ENCODE measurements at places on chromosomes 3 and 15.

- DNase-seq: no peak
These were observed 178.8 kb upstream of the STAC start for GRCh38 chr3:36201546-36201945.

DNA sequence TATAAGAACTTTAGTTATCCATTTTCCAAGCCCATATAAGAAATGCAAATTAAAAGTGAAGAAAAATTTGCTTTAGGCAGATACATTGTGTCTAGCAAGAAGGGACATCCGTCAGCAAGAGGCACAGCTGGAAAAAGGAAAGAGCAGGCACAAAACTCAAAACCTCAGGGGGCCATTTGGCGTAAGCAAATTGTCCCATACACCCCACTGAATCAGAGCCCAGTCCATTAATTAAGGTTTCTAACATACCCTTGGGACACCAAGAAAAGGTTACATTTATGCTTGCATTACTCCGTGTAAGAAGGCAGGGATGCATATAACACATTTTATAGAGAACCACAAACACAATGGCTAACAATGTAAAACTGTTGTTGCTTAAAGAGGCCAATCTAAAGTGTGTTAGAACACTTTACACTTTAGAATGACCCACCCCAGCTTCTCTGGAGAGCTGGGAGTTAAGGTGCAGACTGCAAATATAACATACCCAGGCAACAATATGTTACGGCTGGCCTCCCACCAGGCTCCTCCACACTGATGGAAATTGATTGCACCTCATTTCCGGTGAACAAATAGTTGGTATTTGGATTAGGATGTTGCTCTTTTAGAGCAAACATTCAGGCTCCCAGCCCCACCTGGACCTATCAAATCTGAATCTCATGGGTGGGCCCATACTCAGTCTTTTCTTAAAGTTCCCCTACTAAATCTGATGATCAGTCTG is 23.2 kb downstream of the SEMA5B start:
- DNase-seq: no peak

GRCh38 chr3:177802151-177802900 is 605.0 kb upstream of the TBL1XR1 start:
- DNase-seq: no peak

DNA sequence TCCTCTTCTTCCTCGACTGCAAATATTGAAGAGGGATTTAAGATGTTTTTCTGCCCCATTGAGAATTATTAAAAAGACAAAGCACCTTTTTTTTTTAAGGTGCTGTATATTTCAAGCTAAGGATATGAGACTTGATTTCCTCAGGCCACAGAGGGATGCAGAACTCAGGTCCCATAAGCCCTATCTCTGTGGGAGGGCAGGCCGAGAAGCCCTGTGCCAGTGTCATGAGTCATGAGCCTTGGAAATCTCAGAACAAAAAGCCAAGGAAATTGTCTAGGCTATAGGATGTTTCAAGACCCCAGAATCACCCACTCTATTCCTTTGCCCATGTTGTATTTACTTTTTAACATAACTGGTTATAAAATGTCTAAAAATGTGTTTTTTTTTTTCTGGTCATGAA is 7.3 kb downstream of the ESYT3 start:
- no peak for DNase-seq

DNA sequence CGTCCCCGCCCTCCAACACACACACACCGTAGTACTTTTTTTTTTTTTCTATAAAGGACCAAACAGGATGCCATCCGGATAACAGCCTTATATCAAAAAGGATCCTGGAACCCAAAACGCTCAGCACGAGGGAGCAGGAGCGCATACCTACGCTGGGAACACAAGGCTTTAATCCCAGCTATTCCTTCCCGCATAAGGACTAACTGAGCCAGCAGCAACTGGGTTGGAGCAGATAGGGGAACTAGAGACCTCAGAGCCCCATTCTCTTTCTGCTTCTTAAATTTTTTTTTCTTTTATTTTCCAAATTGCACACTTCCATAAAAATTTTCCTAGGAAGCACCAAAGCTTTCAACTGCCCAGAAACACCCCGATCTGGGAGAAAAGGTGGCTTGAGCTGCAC is 1.3 kb downstream of the TRANK1 start:
- DNase-seq: no peak

DNA sequence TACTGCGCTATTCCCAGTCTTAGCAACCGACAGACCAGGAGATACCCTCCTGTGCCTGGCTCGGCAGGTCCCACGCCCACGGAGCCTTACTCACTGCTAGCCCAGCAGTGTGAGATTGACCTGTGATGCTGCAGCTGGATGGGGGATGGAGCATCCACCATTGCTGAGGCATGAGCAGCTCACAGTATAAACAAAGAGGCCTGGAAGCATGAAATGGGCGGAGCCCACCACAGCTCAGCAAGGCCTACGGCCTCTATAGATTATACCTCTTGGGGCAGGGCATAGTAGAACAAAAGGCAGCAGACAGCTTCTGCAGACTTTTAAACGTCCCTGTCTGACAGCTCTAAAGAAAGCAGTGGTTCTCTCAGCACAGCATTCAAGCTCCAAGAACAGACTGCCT is 160.3 kb downstream of the ANXA2 start:
- DNase-seq: no peak

- no peak for DNase-seq
These were observed 829.3 kb upstream of the CFAP20DC start for GRCh38 chr3:59879031-59879581.

Measured in NAMALWA (cell line).